Neural progenitor cell (in vitro differentiated cells): ENCODE measurements at places on chromosomes 16 and 17.

- DNase-seq: no peak
These were observed 139.5 kb downstream of the BCAS3 start for GRCh38 chr17:60817192-60817591.

DNA sequence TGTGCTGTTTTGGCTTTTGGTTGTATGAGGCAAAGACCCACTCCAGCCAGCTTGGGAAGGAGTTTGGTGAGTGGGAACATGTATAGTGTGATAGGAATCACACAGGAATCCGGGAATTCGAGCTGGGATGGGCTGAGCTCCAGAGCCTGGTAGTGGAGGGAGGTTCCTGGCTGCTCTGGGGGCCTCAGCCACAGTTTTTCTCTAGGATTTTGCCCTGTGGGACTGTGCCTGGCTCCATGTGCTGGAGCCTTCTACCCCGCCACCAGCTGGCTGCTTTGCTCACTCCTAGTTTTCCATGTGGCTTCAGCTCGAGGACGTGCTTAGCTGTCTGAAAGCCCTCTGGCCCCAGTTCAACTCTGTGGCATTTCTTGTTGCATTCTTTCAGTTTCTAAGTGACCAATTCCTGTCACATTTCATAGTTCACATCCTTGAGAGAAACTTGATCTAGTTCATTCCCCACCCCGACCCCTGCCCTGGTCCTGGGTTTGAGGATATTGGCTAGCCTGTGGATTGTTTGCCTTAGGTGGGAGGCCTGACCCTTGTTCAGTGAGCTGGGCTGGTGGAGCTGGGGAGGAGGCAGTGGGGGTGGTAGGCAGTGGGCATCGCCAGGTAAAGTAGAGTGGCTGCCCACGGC, 5.0 kb downstream of the SEC14L1 start:
- no peak for DNase-seq

- DNase-seq: peak; percentile 25
These were observed 165.8 kb downstream of the CHD9 start for GRCh38 chr16:53220585-53220984.

DNA sequence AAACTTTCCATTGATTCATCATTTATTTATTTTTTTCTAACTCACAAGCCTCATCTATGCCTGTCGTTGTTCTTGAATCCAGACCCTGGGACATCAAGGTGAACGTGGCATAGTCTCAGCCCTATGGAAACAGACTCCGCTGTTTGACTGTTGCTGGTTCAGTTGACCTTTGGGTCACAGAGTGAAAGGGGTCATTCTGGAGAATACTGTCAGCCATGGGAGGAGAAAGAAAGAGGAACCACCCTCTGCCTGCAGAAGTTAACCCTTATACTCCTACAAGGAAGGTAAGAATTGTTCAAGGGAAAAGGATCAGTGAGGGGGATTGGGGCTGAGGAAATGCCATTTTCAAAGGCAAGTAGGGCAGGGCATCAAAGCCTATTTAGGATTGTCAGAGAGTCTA, 387.6 kb upstream of the MAF start:
- no peak for DNase-seq

GRCh38 chr17:17951524-17951923, 20.7 kb downstream of the TOM1L2 start:
- DNase-seq: no peak

- DNase-seq: peak; percentile 92
These were observed 11.3 kb downstream of the AXIN2 start for GRCh38 chr17:65550075-65550662.

DNA sequence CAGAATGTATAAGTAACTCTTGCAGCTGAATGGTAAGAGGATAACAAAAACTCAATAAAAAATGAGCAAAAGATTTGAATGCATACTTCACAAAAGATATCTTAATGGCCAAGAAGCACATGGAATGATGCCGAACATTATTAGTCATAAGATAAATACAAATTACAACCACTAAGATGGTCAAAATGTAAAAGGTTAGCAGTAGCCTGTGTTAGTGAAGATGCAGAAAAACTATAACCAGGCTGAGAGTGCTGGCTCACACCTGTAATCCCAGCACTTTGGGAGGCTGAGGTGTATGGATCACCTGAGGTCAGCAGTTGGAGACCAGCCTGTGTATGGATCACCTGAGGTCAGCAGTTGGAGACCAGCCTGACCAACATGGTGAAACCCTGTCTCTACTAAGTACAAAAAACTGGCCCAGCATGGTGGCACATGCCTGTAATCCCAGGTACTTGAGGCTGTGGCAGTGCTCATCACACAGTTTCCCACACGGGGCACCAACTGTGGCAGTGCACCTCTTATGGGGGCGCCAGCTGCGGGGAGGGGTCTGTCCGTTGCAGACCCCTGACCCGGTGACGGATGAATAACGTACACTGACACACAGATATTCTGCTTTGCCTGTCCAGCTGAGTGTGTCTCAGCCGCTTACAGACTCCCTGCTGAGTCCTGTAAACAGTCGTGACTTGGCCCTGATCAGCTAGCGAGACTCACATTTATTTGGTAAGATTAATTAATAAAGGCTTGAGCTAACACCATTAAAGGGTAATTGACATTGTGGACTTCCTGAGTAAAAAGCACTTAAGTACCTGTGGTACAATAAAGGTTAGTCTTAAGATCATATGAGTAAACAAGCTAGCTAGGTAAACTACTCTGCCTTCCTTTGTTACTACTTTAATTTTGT, 45.7 kb upstream of the FAM20A start:
- DNase-seq: no peak

DNA sequence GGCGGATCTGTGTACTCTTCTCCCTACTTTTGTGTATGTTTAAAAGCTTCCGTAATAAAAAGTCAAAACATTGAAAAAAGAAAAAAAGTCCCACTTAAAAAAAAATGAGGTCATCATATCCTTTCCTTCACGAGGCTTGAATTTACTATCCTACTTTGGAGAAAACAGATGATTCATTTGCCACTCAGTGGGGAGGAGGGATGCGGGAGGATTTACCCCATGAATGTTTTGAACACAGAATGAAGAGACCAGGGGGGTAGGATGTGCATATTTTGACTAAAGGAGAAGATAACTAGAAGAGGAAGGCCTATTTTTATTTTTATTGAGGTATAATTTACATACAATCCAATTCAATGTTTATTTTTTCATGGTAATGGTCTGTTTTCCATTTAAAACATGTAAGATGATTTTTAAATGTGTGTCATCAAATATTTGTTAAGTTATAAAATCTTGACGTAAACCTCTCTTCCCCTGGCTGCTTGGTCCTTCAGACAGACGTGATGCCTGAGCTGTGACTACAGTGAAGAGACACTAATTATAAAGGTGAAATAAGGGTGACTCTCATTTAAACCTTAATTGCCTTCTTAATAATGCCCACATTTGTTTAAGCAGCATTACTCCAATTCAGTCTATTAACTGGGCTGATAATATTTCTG, 135.4 kb upstream of the AXIN2 start:
- no peak for DNase-seq

DNA sequence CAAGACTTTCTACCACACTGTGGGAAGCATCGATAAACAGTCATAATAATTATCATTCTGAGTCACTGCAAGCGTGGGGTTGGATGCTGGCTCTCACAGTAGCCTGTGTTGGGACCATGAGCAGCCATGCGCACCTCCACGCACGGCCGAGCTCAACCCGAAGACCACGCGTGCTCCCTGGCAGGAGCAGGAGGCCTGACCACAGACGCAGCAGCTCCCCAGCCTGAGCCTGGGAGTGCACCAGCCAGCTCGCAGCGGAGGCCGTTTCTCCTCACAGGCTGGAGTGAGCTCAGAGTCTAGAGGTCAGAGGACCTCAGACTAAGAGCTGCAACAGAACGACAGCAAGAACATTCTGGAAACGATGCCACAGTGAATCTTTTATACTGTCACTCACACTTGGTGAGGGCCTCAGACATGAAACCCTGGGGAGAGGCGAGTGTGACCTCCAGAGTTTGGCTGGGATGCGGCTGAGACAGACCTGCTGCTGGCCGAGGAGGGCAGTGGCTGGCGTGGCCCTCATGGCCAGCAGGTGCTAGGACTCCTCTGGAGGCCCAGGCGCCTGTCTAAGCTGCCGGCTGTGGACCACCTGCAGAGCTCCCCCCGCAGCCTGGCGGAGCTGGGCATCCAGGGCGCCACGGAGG, 6.0 kb downstream of the NDUFAF8 start:
- DNase-seq: no peak

GRCh38 chr17:74303305-74303704, 22.7 kb upstream of the KIF19 start:
- DNase-seq: no peak
